ENCODE measurements at places on chromosomes 1 and 21.

GRCh38 chr1:59263111-59263510 is 33.8 kb upstream of the FGGY start:
- DNase-seq: no peak

DNA sequence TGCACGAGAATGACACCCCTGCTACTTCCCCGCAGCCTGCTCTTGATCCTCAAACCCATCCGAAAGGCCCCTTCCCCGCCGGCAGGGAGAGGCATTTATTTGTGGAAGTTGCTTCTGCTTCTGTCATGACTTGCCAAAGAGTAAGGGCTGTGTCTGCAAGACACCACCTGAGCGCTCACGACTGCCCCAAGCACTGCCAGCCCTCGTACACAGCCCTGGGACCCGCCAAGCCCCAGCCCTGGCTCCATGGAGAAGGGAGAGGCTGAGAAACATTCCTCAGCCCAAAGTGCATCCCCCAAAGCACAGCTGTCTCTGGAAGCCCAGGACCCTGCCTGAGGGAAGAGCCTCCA is 6.3 kb upstream of the TPRG1L start:
- DNase-seq: no peak

DNA sequence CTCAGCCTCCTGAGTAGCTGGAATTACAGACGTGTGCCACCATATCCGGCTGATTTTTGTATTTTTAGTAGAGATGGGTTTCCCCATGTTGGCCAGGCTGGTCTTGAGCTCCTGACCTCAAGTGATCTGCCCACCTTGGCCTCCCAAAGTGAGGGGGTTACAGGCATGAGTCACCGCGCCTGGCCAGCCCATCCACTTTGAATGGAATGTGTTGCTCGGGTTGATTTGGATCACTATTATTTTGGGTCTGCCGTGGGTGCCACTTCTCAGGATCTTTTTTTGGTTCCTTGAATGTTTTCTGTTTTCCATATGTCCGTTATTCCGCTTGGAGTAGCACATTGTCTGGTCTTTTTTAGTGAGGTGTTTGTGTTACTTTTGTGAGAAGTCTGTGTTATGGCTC is 17.0 kb downstream of the PCNT start:
- no peak for DNase-seq

DNA sequence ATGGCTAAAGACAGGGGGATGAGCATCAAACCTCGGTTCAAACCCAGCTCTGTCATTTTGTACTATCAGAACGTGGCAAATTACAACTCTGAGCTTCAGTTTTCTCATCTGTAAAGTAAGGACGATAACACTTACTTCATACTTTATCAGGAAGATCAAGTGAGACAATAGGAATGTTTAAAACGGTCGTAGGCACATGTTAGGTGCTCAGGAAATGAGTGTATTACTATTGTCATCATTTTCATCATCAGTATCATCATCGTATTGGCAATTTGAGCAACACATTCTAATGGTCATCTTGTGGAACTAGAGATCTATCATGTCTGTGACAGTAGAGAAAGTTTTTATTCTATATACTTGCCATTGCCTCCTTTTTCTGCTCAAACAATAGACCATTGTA is 22.1 kb upstream of the GADD45A start:
- DNase-seq: no peak

GRCh38 chr1:2404890-2405511 is 7.4 kb downstream of the PEX10 start:
- DNase-seq: no peak

DNA sequence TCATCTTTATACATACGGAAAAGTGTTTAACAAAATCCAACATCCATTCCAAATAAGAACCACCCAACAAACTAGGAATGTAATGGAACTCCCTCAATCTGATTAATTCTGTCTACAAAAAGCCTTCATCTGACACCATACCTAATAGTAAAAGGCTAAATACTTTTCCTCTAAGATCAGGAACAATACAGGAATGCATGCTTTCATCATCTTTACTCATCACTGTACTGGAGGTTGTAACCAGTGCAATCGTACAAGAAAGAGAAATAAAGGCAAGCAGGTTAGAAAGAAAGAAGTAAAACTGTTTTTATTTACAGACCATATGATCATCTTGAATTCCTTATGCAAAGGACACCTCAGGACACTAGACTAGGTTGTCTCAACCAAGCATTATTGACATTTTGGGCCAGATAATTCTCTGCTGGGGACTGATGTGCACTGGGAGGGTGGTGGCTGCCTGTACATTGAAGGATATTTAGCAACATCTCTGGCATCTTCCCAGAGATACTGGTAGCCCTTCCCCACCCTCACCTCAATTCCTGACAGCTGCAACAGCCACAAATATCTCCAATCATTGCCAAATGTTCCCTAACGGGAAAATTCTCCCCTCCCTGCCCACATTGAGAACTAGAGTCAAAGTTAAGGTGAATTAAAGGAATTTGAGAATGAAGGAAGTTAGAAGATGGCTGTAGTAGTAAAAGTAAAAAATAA is 30.6 kb upstream of the INSL5 start:
- DNase-seq: no peak
